IPS-NIHi11 (cell line): ENCODE measurements at places on chromosomes 4 and X.
A peak's percentile ranks its signal among the peaks of the same experiment; 100 is the strongest.

DNA sequence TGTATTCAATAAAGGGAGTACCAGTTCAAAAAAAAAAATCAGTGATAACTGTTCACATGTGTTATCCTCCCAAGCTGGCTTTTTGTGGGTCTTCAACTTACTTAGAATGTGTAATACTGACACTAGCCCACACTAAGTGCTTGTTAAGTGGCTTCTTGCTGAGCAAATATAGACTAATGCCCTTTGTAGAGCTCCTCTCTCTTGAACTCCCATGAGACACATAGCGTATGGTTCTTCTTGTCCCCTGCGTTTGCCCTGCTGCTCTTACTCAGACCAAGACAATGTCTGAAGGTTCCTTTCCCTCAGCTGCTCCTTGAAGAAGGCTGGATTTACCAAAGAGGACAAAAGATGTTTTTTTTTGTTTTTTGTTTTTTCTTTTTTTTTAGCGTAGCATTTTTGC lies 110.9 kb downstream of the FRAS1 start:
- DNase-seq = no peak

- DNase-seq = no peak
Observed at GRCh38 chrX:13177921-13178566, 133.6 kb upstream of the FAM9C start.

- DNase-seq = no peak
Observed at GRCh38 chr4:149489321-149489720, 326.3 kb downstream of the IQCM start.

DNA sequence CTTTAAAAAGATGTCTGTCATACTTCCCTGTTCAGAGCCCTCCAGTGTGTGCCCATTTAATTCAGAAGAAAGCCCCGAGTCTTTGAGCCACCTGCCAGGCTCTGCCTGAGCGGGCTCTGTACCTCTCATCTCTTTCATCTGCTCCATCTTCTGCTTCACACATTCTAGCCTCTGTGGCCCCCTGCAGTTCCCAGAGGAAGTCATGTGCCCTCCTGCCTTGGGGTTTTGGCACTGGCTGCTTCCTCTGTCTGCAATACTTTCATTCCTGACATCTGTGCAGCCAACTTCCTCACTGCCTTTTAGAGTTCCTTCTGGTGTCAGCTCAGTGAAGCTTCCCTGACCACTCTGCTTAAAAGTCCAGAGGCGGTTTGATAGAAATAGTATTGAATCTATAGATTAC lies 6.2 kb upstream of the STK32B start:
- no peak for DNase-seq

DNA sequence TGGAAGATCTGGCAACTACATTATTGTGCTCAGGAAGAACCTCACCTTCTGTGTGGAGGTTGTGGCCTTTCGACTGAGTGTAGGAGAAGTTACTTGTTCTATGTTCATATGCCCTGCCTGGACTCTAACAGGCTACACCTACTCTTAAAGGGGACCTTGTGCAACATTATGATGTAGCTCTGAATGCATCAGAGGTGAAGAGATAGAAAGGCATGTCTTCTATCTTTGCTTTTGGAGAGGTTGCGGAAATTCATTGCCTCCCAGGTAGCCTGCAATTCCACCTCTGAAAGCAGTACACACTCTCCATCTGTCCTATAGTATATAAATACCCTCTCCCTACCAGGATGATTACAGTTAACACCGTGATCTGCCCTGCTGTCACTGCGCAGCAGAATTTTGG lies 7.1 kb upstream of the SLAIN2 start:
- DNase-seq = no peak

DNA sequence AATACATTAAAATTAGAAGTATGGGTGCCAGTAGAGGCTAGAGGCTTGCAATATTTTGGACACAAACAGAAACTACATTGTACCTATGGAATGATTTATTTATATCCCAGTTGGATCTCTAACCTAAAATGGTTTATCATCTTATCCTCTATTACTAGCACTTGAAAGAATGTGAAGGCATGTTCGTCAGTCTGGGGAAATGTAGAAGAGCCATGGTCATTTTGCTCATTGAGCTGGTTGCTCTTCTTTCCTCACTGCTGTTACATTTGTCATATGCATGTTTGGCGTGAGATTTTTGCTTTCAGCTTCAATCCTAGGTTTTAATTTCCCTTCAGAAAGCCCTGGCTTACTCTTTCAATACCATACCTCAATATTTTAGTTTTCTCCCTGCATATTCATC lies 82.4 kb upstream of the MYOZ2 start:
- no peak for DNase-seq

DNA sequence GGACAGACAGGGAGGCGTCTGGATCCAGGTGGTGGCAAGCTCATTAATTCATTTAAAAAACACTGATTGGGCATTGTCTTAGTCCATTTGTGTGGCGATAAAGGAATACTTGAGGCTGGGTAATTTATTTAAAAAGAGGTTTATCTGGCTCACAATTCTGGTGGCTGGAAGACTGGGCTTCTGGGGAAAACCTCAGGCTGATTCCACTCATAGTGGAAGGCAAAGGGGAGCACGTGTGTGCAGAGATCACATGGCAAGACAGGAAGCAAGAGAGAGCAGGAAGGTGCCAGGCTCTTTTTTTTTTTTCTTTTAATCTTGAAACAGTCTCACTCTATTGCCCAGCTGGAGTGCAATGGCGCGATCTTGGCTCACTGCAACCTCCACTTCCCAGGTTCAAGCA lies 100.2 kb upstream of the METTL14 start:
- no peak for DNase-seq

DNA sequence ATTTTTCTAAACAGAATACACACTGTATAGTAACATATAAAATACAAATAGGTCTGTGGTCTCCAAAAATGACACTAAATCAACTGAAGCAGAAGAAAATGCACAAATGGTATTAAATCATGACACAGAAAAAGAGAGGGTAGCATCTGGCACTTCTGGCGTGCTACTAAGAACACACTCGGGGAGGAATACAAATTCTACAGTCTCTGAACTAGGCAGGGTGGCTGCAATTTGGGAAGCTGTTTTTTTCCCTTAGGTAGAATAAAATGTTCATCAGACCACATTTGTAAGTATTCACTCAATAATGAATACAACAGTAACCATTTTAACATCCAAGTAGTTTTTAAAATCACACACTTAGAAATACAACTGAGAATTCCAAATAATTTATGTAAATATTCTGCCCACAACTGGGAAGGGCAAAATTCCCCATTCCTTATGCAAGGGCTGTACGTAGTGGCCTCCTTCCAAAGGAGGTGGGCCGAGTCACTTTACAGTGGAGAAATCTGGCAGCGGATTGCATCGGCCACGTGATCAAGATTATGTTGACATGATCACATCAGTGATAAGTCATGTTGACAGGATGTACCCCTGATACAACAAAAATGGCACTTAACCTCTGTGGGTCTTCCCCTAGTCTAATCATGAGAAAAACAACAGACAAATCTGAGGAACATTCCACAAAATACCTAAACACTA lies 101.1 kb downstream of the TSPAN5 start:
- DNase-seq = no peak

GRCh38 chr4:180169966-180170365 lies 2073.2 kb upstream of the TENM3 start:
- no peak for DNase-seq

GRCh38 chr4:158929939-158930638 lies 161.3 kb downstream of the FNIP2 start:
- no peak for DNase-seq

DNA sequence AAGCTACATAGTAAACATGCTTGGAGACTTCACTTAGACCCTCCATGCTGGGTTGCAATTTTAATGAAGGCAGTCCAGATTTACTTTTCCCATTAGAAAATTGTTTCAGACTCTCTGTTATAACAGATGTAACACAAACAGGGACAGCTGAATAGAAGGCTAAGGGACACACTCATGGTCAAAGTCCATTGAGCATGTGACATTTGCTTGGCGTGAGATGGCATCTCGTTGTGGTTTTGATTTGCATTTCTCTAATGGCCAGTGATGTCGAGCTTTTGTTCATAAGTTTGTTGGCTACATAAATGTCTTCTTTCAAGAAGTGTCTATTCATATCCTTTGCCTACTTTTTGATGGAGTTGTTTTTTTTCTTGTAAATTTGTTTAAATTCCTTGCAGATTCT lies 358.2 kb upstream of the CLNK start:
- DNase-seq = no peak

GRCh38 chr4:35216636-35217035 lies 1027.7 kb downstream of the ARAP2 start:
- DNase-seq = no peak

- no peak for DNase-seq
Observed at GRCh38 chr4:186483656-186484055, 71.7 kb downstream of the MTNR1A start.

DNA sequence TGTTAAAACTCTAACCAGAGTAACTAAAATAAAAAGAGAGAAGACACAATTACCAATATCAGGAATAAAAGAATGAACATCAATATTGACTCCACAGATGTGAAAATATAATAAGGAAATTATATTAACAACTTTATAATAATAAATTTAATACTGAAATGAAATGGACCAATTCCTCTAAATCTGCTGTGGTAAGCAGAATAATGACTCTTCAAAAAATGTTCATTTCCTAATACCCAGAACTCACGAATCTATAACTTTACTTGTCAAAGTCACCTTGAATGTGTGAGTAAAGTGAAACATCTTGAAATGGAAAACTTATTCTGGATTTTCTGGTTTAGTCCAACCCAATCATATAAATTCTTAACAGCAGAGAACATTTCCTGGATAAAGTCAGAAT lies 1391.1 kb downstream of the FAM133A start:
- no peak for DNase-seq

GRCh38 chrX:120308558-120308957 lies 2.7 kb downstream of the TMEM255A start:
- peak; percentile 45 for DNase-seq

GRCh38 chr4:114603497-114603896 lies 4.9 kb downstream of the UGT8 start:
- DNase-seq = no peak

GRCh38 chr4:10288830-10289537 lies 168.2 kb downstream of the ZNF518B start:
- DNase-seq = no peak

DNA sequence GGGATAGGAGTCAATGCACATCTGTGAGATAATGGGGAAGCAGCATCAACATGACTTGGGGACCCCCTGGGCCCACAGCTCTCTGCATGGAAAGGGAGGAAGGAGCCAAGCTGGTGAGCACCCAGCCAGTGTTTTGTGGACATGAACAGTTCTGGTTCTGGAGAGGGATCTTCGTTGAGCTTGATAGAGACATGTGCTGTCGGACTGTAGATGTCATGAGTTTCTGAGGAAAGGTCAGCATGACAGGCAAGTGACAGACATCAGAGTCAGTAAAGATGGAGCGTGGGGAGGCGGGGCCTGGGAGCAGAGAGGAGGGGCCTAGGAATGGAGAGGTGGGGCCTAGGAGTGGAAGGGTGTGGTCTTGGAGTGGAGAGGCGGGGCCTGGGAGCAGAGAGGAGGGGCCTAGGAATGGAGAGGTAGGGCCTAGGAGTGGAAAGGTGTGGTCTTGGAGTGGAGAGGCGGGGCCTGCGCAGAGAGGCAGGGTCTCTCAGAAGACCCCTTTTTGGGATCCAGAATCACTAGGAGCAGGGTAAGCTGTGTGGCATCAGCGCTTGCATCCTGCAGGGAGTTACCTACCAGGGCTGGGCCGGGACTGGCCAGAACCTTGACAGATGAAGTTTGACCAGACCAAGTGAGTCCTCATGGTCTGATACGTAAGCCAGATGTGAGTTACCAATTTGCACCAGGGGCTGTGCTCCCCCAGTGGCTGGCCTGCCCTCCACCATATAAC lies 33.7 kb downstream of the PIGG start:
- peak; percentile 64 for DNase-seq

DNA sequence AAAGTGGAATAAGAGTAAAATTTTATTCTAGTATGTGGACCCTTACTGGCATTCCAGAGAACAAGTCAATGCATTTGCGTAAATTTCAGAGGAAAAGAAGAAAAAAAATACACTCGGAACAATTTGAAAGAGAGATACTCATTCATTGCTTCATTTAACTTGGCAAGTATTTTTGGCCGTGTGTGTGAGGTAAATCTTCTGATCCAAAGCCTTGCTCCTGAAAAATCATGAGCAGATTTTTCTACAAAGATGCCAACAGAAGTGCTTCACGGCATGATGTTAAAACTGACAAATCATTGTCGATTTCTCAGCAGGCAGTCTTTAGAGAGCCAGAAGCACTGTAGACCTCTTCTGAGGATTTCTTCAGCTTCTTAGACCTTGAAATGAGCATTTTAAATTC lies 194.0 kb downstream of the COX18 start:
- DNase-seq = no peak

GRCh38 chr4:153634738-153635353 lies 49.2 kb upstream of the TLR2 start:
- peak; percentile 46 for DNase-seq

DNA sequence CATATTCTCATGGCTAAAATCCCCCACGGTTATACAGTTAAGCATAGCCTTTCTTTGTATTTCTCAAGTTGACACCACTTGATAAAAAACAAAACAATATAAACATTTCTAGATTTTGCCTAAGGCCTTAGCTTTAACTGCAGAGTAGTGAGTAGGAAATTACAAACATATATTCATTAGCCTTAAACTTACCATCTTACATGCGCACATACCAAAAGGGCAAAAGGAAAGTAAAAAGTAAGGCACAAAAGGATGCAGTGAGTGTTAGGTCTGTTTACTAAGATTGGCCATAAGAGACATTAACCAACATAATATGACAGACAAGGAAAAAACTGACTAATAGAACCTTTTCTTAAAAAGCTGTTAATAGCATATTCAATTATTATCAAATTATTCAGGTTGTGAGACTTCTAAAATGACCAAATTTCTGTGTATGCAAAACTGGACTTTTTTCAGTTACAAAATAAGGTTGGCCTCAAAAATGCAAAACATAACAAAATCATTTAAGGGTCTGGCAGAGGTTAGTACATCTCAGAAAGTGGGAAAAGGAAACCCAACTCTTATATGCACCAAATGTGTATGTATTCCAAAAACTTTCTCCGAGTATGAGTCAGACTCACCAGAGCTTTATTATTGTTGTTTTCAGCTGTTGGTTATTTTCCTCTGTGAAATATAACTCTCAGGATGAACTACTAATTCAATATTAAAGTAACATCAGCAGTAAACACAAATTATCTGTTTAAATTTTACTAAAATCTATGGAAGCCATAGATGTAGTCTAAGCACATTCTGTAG lies 39.9 kb downstream of the SEPSECS start:
- no peak for DNase-seq

- DNase-seq = no peak
Observed at GRCh38 chr4:98603683-98604521, 54.5 kb downstream of the TSPAN5 start.

DNA sequence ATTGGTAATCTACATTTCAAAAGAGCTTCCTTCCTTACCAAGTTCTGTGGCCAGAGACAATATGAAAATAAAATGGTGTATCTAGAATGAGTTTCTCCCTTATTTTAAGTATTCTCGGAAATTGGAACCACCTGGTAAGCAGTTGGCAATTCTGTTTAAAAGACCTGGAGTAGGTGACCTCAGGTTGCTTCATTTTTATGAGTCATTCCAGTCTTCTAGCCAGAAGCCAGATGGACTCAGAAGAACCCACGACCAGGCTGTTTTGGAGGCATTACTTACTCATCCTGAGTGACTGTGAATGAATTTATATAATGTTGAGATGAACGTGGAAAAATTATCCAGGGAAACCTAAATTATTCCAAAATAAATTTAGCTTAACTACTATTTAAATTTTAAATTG lies 9.1 kb downstream of the BMPR1B start:
- no peak for DNase-seq
